Activated naive CD4-positive, alpha-beta T cell treated with Interleukin-2 at 50 U/mL for 16 hours (primary cell): ENCODE measurements at places on chromosomes 1 and 21.

DNA sequence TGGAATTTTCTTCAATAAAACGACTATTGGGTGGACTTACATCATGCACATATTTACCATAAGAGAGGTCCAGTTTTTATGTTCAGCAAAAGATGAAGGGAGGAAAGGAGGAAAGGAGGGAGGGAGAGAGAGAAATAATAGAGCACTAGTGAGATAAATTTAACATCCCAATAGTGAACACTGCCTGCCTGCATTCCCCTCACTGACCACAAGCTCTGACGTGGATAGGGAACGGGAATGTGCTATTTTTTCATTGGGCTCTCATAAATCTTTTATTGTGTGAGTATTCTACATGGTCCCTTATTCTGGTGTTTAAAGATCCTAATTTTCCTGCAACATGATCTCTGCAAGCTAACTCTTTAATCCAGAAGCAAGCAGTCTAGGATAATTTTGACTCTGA, 82.1 kb downstream of the TTC3 start:
- no peak for DNase-seq

DNA sequence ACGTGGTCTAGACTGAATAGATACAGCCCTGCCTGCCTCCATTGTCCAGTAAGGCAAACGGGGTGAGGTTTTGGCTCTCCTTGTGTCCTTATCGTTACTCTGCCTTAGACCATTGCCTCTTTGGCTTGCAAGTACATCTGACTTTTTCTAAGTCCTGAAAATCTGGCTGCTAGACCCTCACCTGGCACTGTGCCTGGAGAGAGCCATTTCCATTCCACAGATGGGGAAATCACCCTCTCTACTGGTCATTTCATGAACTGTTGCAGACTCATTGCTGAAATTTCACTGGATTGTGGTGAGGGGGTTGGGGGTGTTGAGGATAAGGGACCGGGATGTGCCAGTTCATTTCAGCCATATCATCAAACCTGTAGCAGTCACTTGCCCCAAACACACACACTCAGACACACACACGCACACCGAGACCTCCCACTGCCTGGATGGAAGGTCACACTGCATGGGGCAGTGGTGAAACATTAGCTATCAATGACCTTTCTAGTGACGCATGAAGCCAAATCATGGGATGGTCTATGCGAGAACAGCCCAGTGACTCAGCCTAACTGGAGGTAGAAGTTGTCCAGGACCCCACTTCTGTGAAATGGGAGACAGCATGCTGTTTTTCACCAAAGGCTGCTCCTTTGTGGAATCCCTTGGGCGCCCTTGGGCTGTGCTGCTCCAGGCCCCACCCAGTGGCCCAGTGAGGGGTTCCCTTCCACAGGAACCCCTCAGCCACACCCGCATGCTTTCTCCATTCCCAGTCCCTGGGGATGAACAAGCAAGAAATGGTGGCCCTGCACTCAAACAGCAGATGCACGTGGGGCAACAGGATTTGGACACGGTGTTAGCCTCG, 34.9 kb upstream of the VASH2 start:
- no peak for DNase-seq

GRCh38 chr1:42259059-42259738, 75.8 kb downstream of the FOXJ3 start:
- no peak for DNase-seq

GRCh38 chr1:11873395-11874257, 14.9 kb upstream of the NPPB start:
- DNase-seq: no peak

GRCh38 chr21:41170442-41170841, 2.5 kb downstream of the BACE2 start:
- DNase-seq: no peak

DNA sequence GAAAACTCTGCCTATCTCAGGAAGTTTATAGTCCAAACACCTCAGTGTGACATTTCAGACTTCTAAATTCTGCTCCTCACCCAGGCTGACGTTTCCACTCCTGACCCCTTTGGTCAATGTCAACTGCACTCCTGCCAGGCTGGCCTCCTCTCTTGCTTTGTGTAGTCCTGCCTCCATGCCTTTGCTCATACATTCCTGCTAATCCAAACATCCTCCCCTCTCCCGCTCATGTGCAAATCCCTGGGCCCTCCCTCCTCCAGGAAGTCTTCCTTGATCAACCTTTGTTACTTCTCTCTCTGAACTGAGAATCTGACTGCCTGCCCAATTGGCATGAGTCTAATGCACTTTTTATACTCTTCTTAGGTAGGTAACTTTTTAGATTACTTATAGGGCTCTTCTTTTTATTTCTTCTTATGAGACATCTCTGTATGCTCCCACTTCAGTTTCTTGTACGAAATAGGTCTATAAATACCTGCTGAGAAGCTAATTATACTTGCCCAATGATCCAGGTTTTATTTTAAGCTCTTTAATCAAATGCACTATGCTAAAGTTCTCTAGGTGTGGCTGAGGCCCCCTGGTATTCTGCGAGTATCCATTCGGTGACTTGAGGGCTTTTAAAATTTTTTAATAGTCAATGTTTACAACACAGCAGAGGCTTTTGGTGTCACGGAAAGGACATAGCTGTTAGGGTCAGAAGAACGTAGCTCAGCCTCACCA, 128.1 kb downstream of the PLXNA2 start:
- DNase-seq: no peak

- no peak for DNase-seq
Observed at GRCh38 chr1:160117709-160118183, 2.2 kb downstream of the ATP1A2 start.

DNA sequence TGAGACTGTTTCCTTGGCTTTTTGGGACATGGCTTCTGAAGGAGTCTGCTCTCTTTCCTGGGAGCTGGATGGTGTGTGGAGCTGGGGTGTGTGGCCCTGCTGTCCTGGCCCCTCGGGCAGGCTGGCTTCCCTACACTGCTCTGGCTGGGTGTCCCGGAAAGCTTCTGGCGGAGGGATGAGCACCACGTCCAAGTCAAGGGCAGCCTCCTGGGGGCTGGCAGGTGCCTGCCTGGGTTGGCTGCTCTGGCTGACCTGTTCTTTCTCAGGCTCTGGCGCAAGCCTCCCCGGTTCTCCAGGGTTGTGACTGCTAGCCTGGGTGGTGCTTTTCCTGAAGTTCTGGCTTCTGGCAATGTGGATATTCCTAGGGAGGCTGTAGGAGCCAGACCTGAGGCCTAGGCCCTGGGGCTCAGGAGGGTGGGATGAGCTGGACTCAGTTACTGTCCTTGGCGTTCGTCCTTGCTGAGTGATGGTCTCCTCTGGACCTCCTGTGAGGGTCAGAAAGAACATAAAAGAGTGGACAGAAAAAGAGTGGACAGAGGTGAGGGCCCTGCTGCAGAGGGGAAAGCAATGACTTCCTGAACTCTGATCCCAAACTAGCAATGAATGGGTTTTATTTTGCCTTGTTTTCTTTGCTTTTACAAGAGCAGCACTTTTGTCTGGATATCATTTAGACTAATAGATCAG, 9.4 kb downstream of the C1orf116 start:
- no peak for DNase-seq

DNA sequence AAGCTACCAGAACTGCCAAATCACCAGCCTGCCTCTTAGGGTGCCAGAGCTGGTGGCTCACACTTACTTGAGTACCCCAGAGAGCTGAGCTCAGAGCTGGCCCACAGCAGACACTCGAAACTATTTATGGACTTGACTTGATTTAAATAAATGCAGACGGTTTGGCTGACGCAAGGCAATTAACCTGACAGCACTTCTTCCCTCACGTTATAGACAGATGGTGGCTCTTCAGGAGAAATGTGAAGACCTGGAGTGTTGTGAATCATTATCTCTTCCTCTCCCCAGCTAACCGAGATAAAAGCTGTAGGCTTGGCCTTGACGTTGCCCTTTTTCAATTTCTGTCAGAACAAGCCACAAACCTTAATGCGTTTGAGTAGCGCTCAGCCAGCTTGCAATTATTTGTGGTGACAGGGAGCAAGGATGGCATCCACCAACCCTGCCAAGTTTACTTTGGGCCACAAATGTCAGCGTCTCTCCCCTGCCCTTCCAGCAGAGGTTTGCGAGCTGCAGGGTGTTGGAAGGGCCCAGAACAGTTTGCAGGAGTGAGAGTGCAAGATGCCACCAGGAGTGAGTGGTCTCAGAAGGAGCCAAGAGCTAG, 34.0 kb upstream of the BCAR3 start:
- no peak for DNase-seq

GRCh38 chr21:23861911-23862504, 1745.3 kb downstream of the MRPL39 start:
- DNase-seq: no peak

DNA sequence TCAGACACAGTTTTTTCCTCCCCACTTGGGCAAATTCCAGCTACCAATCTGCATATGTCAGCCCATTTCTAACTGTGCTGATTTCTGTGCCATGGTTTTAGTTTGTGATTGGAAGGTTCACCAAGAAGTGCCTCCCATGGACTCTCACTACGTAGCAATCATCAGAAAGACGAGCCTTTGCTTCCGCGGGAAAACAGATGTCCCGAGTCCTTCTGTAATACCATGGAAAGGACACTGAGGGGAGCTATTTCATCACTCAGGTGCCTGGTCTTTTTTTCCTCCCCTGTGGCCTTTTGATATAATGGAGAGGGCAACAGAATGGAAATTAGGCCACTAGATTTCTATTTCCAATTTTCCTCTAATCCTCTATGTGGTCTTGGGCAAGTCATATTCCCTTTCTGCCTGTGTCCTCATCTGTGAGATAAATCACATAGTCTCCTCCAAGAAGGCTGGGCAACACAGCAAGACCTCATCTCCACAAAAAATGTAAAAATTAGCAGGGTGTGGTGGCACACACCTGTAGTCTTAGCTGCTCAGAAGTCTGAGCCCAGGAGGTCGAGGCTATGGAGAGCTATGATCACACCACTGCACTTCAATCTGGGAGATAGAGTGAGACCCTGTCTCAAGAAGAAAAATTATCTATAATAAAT, 24.8 kb downstream of the LEMD1 start:
- DNase-seq: no peak

- no peak for DNase-seq
Observed at GRCh38 chr1:199811163-199811562, 216.3 kb upstream of the NR5A2 start.

- no peak for DNase-seq
Observed at GRCh38 chr1:59151860-59152259, 145.0 kb upstream of the FGGY start.

- DNase-seq: no peak
Observed at GRCh38 chr1:19756480-19756879, 43.2 kb downstream of the TMCO4 start.

- DNase-seq: peak; percentile 50
Observed at GRCh38 chr1:209751627-209752231, 4.1 kb upstream of the TRAF3IP3 start.

DNA sequence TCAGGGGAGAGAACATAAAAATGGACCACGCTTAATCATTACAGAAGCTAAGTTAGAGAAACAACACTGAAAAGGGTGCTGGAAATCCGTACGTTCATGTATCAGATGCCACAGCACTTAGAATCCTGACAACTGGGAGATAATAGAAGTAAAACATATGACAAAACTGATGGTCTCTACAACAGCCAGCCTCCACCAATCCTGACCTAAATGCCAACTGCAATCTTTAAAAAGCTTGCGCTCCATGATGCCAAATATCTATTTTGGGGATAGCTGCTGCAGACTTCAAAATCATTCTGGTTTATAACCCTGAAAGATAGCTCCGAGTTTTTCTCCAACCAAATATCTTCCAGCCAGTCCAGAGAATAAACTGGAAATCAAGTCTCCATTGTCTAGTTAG, 178.3 kb downstream of the RERE start:
- no peak for DNase-seq

- DNase-seq: no peak
Observed at GRCh38 chr1:232657426-232658005, 27.6 kb upstream of the SIPA1L2 start.

DNA sequence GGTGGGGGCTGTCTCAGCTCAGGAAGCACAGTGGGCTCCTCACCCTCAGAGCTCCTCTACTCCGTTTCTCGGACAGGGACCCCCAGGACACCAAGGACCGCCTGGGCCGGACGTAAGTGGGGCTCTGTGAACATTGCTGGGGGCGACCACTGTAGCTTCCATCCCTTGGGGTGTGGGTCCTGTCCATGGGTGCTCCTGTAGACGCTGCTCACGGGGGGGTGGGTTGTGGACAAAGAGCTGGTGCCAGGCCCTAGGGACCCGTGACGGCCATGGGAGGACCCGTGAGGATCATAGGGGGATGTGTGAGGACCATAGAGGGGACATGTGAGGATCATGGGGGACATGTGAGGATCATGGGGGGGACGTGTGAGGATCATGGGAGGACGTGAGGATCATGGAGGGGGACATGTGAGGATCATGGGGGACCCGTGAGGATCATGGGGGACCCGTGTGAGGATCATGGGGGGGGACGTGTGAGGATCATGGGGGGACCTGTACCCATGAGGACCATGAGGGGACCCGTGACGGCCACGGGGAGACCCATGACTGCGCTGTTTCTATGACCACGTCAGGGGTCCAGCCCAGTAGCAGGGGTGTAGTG, 18.1 kb downstream of the COL6A1 start:
- DNase-seq: no peak

- DNase-seq: no peak
Observed at GRCh38 chr1:244614879-244615278, 38.0 kb upstream of the DESI2 start.

DNA sequence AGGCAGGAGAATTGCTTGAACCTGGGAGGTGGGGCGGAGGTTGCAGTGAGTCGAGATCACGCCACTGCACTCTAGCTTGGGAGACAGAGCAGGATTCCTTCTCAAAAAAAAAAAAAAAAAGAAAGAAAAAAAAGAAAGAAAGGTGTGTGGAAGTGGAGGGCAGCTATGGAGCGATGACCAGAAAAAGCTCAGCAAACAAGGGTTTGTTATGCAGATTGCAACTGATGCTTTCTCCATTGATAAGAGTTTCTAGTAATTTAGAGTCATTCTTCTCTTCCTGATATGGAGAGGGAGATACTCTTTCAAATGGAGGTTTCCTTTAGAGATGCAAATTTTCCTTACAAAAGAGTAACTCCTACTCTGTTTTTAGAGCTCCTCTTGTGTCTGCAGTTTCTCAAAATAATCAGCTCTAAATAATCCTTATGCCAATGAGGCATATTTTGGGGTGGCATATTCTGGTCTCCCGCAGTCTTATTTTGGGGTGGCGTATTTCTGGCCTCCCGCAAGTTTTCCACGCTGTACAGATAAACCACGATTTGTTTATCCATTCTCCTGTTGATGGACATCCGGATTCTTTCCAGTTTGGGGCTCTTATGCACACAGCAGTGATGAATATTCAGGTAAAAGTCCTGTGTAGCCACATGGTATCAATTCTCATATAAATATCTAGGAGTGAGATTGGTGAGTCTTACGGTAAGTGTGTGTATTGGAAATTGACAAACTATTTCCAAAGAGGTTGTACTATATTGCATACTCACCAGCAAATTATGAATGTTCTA, 30.7 kb upstream of the RCC2 start:
- no peak for DNase-seq
